ENCODE measurements at places on chromosomes 7 and 10. TPM values are rescaled to one million over a fixed set of nuclear protein-coding genes. Genes with fewer than 3 reads are reported as not detected.
A peak's percentile ranks its signal among the peaks of the same experiment; 100 is the strongest.

AKR1D1 gene
- total RNA-seq: 5.4 TPM

A1CF gene
- total RNA-seq: 29.9 TPM

ZNF117 gene
- 63.3 TPM for total RNA-seq

DNA sequence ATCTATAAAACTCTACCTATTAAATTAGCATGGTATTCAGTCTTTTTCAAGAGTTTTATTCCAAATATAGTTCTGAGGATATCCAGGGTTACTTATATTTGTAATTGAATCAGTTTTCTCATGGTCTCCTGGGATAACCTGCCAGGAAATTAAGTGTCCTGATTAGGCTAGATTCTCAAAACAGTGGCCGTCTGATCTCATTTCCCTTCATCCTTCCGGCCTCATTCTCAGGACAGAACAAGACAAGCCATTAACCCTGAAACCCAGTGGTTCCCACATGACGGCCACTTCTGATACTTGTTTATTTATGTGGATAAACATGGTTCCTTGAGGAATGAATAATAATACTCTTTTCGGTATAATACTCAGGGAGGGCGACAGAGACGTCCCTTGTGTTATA lies 417.6 kb upstream of the POT1 start:
- no peak overlapping the region for H3K4me3 ChIP-seq
- DNase-seq: no peak
- no peak overlapping the region for H3K27ac ChIP-seq
- no peaks in the 10 kb centered on the region for H3K27me3 ChIP-seq

- H3K36me3 ChIP-seq: no peaks in the 10 kb centered on the region
- no peak overlapping the region for H3K4me3 ChIP-seq
- DNase-seq: no peak
- no peaks in the 10 kb centered on the region for H3K27me3 ChIP-seq
Observed at GRCh38 chr10:20407357-20407756, 489.8 kb downstream of the NEBL start.

DNA sequence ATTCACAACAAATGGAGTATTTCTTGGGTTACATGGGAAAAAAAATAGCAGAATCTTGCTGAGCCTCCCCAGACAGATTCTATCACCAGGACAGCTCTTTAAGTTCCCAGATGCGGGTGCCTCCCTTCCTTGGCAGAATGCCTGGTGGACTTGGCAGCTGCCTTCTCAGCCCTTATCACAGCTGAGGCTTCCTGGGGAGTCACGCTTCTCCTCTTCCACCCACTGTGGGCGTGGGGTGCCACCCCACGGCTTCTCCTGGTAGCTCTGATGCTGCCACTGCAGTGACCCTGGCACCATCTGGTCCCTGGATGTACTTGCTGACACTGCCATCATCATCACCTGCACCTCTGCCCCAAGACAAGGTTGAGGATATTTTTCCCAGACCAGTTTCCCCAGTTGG lies 16.2 kb upstream of the NME8 start:
- H3K27me3 ChIP-seq: no peaks in the 10 kb centered on the region
- H3K36me3 ChIP-seq: no peaks in the 10 kb centered on the region
- H3K27ac ChIP-seq: no peak overlapping the region
- H3K4me1 ChIP-seq: no peaks in the 10 kb centered on the region
- DNase-seq: no peak

GRCh38 chr10:61733358-61733940 lies 70.7 kb downstream of the CABCOCO1 start:
- peaks cover 2% of the 10 kb centered on the region for H3K4me1 ChIP-seq
- DNase-seq: peak; percentile 12
- H3K27ac ChIP-seq: no peak overlapping the region
- H3K4me3 ChIP-seq: no peak overlapping the region
- H3K36me3 ChIP-seq: no peaks in the 10 kb centered on the region
- H3K27me3 ChIP-seq: no peaks in the 10 kb centered on the region

DNA sequence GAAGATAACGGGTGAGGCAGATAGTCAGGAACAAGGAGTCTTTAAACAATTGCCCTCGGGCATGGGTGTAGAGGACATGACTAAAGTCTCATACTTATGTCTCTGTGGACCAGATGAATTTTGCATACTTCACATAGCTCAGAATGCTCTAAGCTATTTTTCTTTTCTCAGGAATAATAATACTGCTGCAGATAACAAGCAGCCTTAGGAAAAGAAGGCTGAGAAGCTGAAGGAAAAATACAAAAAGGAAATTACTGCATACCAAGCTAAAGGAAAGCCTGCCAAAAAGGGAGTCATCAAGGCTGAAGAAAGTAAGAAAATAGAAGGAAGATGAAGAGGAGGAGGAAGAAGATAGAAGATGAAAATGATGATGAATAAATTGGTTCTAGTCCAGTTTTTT lies 13.4 kb upstream of the ERCC6 start:
- no peaks in the 10 kb centered on the region for H3K4me1 ChIP-seq
- DNase-seq: no peak
